ENCODE measurements at places on chromosomes 11 and 22.
A peak's percentile ranks its signal among the peaks of the same experiment; 100 is the strongest.

DNA sequence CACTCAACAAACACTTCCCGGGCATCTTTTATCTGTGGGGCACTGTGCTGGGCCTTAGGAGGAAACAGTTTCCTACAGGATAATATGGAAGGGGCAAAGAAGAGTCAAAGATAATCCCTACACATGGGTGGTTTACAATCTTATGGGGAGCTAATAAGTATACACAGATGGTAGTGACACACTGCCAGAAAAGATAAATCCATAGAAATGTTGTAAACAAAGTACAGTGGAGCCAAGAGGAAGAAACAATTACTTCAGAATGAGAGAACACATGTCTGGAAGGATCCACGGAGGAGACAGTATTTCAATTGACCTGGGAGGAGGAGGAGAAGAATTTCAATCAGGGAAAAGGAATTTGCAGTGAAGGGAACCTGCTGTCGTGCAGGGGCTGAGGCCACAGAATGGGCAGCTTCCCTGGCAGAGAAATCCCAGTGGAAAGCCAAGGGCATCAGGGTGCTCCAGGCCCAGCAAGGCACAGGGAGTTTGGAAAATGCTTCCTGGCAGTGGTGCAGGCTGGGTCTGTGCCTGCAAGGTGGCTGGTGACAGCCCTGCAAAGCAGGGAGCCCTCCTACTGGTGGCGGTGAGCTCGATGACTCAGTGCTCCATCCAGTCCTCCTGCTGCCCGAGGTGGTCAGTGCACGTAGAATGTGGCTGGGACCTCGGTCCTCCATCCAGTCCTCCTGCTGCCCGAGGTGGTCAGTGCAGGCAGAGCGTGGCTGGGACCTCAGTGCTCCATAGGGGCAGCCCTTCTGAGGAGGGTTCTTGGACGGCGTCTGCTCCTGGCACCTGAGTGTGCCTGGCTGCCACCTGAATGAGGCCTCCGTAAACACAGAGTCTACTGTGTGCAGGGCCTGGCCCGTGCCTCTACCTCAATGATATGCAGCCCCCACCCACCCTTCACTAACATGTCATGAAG, 444.3 kb upstream of the B3GAT1 start:
- no peak for DNase-seq

DNA sequence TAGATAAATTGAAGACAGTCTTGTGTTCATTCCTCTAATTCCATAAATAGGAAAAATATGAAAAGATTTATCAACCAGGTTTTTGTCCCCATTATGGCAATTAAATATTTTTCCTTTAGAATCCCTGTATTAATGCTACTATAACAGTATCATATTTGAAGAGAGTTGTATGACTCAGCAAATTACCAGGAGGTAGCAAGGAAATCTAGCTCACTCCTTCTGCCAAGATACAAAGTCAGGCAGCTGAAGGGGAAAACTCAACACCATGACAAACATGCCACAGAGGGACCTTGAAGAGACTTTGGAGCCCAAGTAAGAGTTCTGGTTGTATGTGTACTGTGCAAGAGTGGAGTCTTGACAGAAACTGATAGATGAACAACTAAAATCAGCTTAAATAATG, 143.3 kb downstream of the GUCY1A2 start:
- DNase-seq: peak; percentile 60

GRCh38 chr11:33691066-33691864, 9.4 kb downstream of the C11orf91 start:
- DNase-seq: no peak

GRCh38 chr11:25197515-25197914, 700.7 kb downstream of the LUZP2 start:
- no peak for DNase-seq

GRCh38 chr11:130582981-130583380, 134.5 kb downstream of the ADAMTS15 start:
- DNase-seq: no peak

GRCh38 chr11:70364745-70365543, 33.4 kb upstream of the CTTN start:
- no peak for DNase-seq

DNA sequence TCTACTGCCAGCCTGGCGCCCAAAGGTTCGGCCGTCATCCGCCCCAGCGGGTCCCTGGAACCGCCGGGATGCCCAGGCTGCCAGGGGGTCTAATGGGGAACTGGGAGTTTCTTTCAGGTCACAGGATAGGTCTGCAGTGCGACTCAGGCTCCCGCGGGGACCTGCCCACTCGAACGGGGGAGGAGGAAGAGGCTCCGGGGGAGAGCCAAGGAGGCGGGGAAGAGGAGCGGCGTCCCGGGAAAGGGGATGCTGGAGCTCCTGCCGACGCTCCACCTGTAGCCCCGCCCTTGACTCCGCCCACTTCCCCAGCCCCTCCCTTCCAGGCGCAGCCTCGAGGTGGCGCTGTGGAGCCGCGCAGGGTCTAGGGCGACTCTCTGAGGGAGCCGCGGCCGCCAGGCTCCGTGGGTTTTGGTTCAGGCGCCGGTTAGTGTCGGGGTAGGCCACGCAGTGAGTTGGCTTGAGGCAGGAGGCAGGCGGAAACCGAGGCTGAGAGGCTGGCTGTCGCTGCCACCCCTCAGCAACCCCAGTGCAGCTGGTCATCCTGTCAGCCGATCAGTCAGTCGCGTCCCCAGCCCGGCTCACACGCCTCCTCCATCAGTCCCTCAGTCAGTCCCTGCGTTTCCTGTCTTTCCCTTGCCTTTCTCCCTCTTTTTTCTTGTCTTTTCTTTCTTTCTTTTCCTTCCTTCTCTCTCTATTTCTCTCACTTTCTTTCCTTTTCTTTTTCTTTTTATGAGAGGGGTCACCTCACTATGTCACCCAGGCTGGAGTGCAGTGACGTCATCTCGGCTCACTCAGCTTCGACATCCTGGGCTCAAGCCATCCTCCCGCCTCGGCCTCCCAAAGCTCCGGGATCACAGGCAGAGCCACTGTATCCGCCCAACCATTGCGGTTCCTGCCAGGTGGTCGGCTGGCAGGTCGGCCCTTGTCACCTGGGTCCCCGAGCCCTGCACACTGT, 26.4 kb downstream of the YWHAH start:
- peak; percentile 74 for DNase-seq

- DNase-seq: no peak
Observed at GRCh38 chr11:83642500-83642899, 356.3 kb upstream of the CCDC90B start.

- DNase-seq: no peak
Observed at GRCh38 chr11:44858796-44859527, 91.7 kb downstream of the TP53I11 start.

Measured in fibroblast of pulmonary artery (primary cell).